ENCODE measurements at places on chromosomes 3 and 15.

GRCh38 chr3:66365080-66365479, 135.7 kb downstream of the LRIG1 start:
- DNase-seq = no peak

- DNase-seq = no peak
Measured at GRCh38 chr15:69830430-69830829, 267.3 kb downstream of the TLE3 start.

DNA sequence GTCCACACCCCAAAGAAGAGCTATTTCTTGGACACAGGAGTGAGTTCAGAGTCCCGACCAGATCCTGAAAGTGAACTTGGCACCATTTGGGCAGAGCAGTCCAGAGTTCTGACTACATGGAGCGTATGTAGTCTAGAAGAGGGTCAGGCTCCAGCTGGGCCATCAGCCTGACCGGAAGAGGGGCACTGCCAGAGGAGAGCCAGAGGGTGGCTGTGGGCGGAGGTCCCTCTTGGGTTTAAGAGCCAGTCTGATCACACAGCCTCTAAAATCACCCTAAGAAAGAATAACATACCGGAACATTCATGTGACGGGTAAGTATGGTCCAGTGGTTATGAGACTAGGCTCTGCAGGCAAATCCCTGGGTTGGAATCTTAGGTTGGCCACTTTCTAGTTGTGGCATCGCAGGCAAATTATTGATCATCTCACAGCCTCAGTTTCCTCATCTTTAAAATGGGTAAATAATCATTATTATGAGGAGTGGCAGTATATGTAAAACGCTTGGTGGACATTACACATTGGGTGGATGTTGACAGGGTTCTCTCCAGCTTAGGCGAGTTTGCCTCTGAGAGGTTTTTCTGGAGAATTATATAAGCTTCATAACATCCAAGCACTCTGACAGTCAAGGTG, 2.1 kb upstream of the RAP2B start:
- DNase-seq = no peak

DNA sequence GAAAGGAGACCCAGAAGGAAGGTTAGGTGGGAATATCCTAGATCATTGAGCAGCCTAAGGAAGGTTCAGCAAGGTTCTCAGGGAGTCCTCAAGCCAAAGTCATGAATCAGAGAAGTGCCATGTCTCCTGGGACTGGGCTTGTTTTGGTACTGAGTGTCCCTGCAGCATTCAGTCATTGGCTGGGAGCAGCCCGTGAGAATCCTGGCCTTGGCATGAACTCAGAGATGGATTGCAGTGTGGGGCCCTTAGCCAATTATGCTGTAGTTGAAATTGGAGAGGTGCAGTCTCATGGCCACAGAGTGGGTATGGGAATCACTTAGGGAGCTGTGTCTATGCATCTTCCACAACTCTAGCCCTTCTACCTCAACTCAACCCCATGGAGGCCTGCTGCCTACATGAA, 17.0 kb upstream of the PPM1L start:
- no peak for DNase-seq

DNA sequence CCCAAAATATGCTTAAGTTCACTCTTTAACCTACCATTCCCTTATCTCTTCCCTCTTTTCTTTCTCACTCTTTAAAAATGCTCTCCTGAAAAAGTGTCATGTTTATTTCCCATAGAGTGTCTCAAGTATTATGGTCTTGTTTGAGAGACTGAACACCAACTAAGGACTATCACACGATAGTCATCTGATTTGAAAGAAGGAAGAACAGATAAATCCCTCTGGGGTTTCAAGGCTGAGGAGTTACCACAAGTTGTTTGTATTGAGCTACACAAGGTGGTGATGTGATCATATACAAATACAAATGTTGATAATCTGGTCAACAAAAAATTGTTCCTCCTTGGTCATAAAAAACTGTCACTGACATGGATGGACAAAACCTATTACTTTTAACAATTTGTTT, 13.8 kb downstream of the MEIS2 start:
- DNase-seq = no peak

GRCh38 chr3:9935966-9936510, 2.4 kb downstream of the CRELD1 start:
- no peak for DNase-seq

DNA sequence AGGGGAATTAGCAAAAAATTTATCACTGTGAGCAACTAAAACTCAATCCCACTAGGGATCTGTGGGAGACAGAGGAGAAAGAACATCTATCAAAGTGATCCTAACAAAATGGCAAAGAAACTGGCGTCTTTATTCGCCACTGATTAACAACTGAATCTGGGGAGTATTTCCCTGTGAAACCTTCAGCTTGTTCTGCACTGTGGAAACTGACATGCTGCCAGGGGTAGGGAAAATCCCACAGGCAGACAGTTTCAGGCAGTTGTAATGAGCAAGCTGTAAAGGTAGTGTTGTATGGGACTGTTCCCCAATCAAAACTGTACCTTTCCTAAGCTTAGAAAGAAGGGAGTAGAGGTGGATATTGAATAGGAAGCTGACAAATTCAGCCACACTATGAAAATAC, 611.7 kb downstream of the VGLL3 start:
- DNase-seq = no peak

DNA sequence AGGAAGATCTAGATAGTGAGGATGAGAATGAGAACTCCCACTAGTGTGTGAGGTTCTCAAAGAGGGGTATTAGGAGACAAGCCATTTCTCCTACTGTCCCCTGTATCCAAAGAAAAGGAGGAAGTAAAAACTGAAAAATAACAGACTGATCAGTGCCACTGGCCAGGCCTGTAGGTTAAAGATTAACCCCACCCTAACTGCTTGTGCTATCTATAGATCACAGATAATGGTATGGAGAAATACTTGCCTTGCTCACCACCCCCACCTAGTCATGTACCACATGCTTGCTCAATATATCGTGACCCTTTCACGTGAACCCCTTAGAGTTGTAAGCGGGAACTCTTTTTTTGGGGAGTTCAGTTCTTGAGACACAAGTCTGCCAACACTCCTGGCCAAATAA, 519.7 kb upstream of the FRG2C start:
- no peak for DNase-seq

DNA sequence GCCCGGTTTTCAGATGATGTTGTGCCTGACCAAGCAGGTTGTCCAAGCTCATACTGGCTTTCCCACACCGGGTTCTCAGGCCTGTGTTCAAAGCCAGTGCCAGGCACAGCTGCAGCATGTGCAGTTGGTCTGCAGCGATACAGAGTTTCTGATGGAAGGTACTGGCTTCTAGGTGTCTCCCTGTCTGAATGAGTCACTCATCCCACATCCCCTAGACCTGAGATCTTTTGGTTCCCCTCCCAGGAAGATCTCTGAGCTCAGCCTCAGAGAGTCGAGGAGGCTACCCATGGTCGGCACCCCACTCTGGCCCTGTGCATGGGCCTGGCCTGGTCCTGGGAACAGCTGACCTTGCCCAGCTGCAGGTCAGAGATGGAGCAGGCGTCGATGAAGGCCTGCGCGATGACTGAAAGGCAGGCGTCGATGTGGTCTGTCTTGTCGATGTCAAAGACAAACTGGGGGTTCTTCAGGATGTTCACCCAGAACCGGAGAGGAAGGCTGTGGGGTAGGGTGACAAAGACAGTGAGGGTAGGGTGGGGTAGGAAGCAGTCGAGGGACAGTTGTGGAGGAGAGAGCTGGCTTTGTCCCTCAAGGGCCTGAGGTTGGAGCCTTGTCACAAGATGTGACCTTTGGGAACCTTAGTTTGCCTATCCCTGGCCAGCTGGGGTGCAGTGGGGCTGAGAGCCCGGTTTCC, 15.3 kb downstream of the H1-8 start:
- DNase-seq = peak; percentile 13

DNA sequence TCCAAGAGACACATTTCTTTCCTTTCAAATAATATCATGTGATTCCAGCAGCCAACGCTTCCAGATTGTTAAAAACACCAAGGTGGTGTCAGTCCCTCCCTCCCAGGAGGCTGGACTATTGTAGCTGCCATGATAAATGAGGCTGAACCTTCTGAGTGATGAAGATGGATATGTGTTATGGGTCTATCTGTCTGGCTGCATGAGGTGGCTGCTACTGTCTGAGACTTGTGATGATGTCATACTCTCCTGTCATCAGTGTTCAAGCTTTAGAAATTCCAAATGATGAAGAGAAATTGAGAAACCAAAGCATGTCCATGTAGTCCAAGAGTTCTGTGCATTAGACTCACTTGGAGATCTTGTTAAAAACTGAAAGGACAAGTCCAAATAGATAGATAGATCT, 683.0 kb downstream of the NTRK3 start:
- no peak for DNase-seq

GRCh38 chr3:53921296-53921695, 29.6 kb upstream of the SELENOK start:
- DNase-seq = no peak

GRCh38 chr3:40645883-40646282, 121.1 kb downstream of the ZNF621 start:
- no peak for DNase-seq

GRCh38 chr3:55242921-55243320, 244.2 kb downstream of the WNT5A start:
- DNase-seq = no peak

- DNase-seq = no peak
Measured at GRCh38 chr3:37902674-37903073, 41.0 kb downstream of the CTDSPL start.

- DNase-seq = peak; percentile 5
Measured at GRCh38 chr3:73502609-73503583, 121.8 kb downstream of the PDZRN3 start.

DNA sequence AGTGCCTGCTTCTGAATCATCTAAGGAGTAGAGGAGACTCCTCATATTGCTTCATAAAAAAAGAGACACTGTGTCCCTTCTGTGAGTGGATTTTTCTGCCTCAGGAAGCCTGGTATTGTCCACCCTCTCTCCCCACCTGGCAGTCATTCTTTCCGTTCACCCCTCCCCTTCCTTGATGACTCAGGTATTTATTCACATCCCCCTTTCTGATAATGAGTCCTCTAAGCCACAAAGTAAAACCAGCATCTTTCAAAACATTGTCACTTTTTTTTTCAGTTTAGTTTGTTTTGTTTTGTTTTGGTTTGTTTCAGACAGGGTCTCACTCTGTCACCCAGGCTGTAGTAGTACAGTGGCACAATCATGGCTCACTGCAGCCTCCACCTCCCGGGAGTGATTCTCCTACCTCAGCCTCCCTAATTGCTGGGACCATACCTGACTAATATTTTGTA, 65.2 kb upstream of the UBE2E1 start:
- DNase-seq = no peak

DNA sequence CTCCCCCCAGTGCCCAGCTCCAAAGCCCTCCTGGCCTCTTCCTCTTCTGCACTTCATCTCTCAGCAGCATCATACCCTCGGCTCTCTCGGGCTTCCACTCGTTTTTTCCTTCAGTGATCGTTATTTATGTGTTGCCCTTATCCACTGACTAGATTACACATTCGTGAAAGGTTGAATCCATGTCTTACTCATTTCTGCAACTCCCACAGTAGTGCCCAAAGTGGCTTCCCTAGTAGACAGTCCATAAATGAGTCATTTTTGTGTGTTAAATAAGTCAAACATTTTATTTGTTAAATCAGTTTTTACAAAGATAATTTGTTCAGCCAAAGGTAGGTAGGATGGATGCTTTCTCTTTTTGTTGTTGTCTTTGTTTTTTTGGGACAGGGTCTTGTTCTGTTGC, 87.4 kb downstream of the CRTC3 start:
- DNase-seq = no peak

- no peak for DNase-seq
Measured at GRCh38 chr15:81558056-81558455, 184.0 kb upstream of the TMC3 start.

DNA sequence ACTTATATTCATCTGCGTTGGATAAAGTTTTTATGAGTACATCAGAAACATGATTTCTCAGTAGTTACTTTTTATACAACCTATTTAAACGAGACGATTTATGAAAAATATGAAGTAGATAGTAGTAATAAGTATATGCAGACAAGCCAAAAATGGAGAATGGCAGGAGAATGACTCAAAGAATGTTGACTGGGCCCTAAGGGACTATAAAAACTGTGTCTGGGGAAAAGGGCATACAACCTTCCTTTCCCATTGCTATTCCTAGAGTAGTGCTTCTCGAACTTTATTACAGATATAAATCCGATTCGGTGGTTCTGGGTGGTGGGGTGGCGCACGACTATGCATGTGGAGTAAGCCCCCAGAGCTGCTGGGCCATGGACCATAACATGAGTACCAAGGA, 558.5 kb downstream of the FOXP1 start:
- DNase-seq = no peak

GRCh38 chr15:61091289-61091616, 137.8 kb downstream of the RORA start:
- DNase-seq = no peak

GRCh38 chr15:68639926-68640600, 61.3 kb downstream of the CORO2B start:
- DNase-seq = peak; percentile 87

- DNase-seq = no peak
Measured at GRCh38 chr3:46383211-46383950, 12.6 kb downstream of the CCR5 start.
